Activated CD8-positive, alpha-beta memory T cell treated with anti-CD3 and anti-CD28 coated beads for 48 hours (primary cell): ENCODE measurements at places on chromosomes 5 and 9.

DNA sequence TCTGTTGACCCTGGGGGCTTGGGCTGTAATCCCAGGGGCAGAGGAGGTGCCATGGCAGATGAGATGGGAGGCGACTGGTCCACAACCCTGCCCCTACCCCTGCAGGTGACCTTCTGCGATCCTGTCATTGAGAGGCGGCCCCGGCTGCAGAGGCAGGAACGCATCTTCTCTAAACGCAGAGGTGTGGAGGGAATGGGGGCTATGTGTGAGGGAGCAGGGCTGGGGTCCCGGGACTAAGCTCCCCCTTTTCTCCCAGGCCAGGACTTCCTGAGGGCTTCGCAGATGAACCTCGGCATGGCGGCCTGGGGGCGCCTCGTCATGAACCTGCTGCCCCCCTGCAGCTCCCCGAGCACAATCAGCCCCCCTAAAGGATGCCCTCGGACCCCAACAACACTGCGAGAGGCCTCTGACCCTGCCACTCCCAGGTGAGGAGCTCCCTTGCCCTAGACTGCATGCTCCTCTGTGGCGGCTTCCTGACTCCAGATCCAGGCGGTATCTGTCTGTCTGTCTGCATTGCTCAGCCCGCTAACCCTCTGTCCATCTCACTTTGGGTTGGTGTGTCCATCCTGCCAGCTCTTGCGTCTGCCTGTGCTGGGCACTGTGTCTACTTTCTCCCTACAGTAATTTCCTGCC, 9.9 kb downstream of the ZDHHC12 start:
- DNase-seq, result no peak

- no peak for DNase-seq
Measured at GRCh38 chr5:77960305-77960704, 184.2 kb upstream of the TBCA start.

DNA sequence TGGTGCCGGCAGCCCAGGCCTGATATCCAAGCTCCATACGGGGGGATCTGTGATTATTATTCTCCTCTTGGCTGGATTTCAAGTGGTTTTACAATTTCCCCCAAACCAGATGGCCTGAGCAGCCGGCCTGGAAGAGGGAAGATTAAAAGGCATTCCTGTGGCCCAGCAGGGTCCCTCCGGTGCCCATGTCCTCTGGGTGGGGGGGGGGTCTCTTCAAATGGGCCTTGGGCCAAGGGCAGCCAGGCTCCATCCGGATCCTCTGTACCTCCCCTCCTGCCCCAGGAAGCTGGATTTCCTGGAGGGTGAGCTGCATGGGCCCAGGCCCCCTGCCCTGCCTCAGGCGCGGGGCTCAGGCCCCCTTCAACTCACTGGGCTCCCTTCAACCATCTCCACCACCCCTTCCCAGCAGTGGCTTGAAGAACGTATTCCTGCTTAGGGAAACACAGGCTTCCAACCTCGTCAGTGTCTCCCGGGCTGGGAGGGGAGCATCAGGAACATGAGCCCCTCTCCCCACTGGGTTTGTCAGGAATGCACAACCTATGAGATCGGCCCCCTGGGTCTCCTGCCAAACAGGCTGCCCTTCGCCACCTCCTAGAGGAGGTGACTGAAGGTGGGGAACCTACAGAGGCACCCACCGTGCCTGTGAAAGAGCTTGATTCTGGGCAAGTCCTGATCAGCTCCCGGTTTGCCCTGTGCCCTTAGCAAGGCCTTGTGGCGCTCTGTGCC, 62.9 kb upstream of the ORM1 start:
- DNase-seq, result no peak

DNA sequence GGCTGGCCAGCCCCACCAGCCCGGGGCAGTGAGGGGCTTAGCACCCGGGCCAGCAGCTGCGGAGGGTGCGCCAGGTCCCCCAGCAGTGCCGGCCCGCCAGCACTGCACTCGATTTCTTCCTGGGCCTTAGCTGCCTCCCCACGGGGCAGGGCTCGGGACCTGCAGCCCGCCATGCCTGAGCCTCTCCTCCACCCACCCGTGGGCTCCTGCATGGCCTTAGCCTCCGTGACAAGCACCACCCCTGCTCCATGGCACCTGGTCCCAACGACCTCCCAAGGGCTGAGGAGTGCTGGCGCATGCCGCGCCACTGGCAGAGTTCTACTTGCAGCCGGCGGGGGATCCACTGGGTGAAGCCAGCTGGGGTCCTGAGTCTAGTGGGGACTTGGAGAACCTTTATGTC, 452.6 kb downstream of the AGTPBP1 start:
- no peak for DNase-seq

DNA sequence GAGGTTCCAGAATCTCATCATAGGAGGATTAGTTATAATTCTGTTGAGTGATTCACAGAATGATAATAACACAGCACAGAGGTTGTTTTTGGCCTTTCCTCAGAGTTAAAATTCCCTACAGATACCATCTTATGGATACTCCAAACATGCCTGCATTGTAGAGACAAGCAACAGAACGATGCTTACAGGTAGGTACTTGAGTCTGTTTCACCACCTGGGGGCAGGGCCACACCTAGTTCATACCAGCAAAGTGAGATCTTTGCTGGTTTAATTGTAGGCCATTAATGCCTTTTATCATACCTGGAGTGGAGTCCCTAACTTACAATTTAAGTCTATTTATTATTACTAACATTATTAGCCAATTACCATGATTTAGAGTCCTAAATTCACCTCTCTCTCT, 416.5 kb upstream of the TLE4 start:
- no peak for DNase-seq

- no peak for DNase-seq
Measured at GRCh38 chr5:57025961-57026360, 74.0 kb upstream of the MIER3 start.

GRCh38 chr5:137727623-137728022, 8.3 kb downstream of the KLHL3 start:
- DNase-seq, result no peak

DNA sequence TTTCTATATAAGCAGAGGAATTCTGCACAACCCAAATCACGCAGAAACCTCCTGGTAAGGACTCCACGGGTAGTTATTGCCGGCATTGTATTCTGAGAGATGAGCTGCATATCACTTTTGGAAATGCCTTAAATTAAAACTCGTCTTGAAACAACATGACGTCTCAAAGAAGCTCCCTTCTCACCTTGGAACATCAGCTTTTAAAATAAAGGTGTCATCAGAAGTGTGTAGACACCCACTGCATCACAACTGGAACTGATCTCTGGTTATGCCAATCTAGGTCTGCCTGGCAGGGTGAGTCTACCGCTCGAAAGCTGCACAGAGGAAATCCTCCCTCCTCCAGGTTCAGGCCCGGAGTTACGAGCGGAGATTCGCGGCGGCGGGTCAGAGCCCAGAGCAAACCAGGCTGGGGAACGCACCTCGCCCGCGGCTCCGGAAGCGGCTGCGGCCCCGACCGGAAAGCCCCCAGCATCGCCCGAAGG, 974 bp upstream of the SLC12A2 start:
- no peak for DNase-seq
